Astrocyte (in vitro differentiated cells and primary cell): ENCODE measurements at places on chromosomes 1 and 21.

GRCh38 chr1:105243969-105244368 is 1494.3 kb downstream of the AMY1C start:
- no peak for DNase-seq

DNA sequence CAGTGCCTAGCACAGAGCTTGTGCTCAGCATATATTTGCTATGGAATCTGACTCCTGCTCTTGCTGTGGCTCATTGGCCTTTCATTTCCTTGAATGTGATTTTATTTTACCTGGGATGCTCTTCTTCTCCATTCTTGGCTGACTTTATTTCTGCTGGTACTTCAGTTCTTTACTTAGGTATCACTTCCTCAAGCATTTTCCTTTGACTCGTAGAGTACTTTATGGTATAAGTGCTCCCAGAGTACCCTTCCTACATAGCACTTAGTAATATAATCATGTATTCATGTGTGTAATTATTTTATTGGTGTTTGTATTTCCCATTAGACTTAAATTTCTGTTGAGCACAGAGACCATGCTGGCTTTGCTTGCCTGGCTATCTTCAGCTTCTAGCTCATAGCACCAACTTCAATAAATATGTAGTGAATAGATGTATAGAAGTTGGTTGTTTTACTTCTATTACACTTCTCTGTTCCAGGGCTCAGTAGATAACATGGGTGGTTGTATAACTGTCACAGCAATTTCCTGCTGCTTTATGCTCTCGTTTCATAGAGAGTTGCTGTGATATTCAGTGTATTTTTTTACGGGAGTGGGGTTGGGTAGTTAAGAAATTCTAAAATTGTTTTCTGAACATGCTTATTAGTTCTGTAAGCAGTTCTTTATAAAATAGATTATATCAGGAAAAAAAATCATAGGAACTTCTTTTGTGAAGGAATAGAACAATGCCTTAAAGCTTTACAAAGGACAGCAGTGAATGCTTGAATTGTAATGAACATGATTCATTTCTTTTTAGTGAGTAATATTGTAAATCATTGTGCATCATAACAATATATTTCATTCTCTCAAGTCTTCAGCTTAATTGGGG is 112.2 kb downstream of the NEK7 start:
- no peak for DNase-seq

GRCh38 chr1:94298861-94299260 is 61.5 kb upstream of the ARHGAP29 start:
- DNase-seq, result no peak

DNA sequence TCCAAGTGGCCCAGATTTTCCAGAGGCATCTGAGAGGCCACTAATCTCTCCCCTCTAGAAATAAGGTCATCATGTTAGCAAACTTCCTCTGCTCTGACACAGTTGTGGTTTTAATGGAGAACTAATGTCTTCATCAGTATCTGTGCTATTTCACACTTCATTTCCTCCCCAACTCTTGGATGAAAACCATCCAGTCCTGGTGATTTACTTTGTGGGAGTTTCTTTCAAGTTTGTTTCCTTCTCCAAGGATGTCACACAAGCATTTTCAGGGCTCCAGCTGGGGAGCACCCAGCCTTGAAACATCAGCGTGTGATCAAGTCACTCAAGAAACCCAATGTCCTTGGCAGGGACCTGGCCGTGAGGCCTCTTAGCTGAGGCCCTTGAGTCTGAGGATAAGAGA is 38.8 kb downstream of the TBX15 start:
- DNase-seq, result peak; percentile 49

GRCh38 chr1:120178799-120179756 is 2.8 kb upstream of the SEC22B start:
- DNase-seq, result peak; percentile 88

- no peak for DNase-seq
These were observed 33.7 kb downstream of the RTCA start for GRCh38 chr1:100299521-100300222.

DNA sequence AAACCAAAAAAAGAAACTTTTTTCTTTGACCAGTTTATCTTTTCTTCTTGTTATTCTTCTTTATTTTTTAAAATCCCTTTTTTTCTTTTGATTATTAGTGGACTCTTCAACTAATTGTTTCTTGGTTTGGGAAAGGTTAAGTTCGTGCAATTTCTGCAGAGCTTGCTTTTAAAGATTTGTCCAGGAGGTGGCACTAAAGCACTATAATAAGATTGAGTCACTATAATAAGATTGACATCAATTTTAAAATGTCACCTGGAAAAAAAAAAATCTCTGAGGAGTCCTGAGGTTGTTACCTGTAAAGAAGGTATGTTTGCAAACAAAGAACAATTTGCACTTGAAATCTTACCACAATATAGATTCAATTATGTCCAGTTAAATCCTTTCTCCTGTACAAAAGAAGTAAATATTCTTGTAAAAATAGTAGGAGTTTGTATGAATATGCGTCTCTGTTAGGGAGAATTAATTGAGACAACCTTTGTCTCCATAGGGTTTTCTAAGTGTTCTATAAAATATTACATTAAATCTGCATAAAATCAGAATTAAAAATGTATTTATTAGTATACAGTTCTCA is 166.7 kb downstream of the ADGRL4 start:
- no peak for DNase-seq

DNA sequence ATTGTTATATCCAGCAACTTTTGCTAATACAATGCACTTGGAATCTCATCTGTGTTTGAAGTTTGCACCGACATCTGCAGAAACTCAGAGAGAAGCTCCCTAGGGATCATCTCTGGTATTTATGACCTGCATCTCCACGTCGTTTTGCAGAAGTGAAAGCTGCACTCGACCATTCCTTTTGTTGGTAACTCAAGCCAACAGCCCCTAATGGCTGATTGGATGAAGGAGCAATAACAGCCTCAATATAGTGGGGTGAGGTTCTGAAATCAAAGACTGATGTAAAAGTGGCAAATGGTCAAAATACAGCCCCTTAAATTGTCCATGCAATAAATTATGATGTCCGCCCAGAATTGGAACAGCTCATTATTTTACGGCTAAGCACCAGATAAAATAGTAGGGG is 344.2 kb upstream of the KAZN start:
- DNase-seq, result no peak

DNA sequence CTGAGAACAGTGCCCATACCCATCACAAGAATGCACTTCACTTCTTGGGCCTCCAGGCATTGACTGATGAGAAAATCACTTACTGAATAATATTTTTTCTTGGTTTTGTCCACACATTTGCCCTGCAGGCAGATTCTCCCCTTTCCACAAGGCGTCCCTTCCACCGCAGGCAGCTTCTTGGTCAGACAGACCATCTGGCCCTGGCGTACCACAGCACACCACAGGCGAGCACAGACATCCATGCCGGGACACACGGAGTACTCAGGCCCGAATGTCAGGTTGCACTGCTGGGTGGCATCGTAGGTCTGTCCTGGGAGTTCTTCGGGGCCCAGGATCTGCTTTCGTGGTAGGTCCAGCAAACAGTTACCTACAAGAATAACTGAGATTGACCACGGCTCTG is 32.5 kb downstream of the ADAMTS5 start:
- DNase-seq, result no peak

- DNase-seq, result no peak
These were observed 79.5 kb upstream of the DAB1 start for GRCh38 chr1:57503337-57503736.

- DNase-seq, result no peak
These were observed 6.3 kb downstream of the HPCA start for GRCh38 chr1:32892368-32893197.

- no peak for DNase-seq
These were observed 39.0 kb upstream of the CASZ1 start for GRCh38 chr1:10835421-10835820.

DNA sequence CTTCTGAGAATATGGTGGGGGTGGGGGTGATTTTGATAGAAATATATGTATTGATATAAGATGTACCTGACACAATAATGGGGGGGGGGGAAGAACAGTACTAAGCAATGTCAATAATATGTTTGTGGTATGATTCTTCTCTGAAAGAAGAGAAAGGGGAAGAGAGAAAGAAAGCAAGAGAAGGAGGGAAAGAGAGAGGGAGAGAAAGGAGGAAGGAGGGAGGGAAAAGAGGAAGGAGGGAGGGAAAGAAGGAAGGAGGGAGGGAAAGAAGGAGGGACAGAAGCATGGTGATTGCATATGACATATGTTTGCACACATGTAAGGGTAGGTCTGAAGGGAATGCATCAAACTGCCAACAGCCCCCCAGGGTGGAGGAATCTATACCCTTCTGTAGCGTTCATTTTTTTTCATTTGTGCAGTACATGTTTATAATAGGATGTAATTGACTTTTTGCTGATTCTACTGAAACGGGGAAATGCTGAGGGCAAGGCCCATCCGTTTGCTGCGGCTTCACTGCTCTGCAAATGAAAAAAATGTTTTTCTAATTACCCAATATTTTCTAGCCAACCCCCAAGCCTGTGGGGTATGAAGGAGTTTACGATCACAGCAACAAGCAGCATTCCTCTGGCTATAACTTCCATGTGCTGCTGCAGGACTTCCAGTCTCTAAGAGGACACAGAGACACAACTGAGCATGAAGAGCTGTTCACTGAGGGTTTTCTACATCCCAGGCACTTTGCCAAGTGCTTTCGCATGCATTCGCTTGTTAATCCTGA is 119.3 kb upstream of the ZC3H12A start:
- no peak for DNase-seq

DNA sequence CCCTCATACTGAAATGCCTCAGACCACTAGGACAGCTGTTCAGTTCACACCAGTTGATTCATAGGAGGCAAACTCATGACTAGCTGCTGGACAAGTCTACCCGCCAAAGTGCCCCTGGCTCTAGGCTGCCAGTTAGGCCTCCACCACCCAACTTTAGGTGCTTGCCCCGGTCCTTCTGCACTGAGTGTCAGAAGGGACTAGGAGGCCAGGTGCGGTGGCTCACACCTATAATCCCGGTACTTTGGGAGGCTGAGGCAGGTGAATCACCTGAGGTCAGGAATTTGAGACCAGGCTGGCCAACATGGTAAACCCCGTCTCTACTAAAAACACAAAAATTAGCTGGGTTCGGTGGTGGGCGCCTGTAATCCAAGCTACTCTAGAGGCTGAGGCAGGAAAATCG is 18.9 kb downstream of the LY9 start:
- no peak for DNase-seq

GRCh38 chr1:201397675-201398074 is 1.4 kb downstream of the LAD1 start:
- no peak for DNase-seq

DNA sequence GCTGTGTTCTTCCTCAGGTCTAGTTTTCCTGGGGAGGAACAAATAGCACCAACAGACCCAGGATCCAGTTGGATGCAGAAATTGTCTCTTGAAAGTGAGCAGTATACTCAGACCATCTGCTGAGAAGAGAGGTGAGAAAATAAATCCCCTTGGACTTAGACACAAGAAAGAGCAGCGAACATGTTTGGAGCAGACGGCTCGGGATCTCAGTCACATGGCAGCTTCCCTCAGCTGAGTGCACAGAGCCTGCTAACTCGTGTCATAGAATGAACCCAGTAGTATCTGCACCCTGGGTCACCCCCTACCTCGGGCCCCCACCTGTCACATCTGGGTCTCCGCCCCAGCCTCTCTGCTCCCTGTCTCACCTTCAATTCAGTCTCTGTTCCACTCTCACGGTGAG is 115.6 kb downstream of the CCDC185 start:
- no peak for DNase-seq

- no peak for DNase-seq
These were observed 8.7 kb downstream of the TMPRSS3 start for GRCh38 chr21:42387164-42387563.

DNA sequence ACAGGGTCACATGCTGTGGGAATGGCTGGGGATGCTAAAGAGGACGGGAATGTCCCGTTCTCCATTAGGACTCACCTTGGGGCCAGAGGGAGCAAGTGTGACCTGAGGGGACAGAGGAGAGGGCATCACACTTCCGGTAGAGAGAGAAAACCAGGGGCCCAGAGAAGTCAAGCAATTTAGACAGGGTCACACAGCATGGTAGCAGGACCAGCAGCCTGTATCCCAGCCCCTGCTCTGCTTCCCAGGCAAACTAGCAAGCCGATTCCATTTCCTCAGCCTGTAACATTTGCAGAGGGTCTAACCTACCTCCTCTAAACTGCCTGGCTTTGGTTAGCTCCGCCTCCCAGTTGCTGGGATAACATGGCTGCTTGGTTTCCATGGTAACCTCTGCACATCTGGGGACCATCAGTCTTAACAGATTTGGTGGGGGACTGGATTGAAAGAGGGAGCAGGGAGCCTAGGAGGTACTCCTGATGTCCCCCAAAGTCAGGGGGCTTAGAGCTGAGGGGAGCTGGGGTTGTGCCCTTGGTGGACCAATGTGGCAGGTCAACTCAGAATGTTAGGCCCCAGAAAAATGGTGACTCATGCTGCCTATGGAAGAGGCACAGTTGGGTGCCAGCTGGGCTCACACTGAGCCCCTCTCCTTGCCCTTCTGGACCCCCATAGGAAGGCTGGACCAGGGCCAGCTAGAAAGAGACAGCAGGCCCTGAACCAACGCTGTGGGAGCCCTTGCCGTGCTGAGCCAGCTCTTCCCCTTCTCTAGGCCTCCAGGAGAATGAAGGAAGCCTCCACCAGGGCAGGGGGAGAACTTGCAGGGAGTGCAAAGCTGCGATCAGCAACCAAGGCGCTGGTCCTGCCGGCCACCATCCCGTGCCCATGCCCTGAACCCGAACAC is 9.5 kb downstream of the COL16A1 start:
- DNase-seq, result no peak
